T-helper 17 cell (primary cell): ENCODE measurements at places on chromosomes 2 and 18. TPM values are rescaled to one million over a fixed set of nuclear protein-coding genes. Genes with fewer than 3 reads are reported as not detected.
A peak's percentile ranks its signal among the peaks of the same experiment; 100 is the strongest.

DNA sequence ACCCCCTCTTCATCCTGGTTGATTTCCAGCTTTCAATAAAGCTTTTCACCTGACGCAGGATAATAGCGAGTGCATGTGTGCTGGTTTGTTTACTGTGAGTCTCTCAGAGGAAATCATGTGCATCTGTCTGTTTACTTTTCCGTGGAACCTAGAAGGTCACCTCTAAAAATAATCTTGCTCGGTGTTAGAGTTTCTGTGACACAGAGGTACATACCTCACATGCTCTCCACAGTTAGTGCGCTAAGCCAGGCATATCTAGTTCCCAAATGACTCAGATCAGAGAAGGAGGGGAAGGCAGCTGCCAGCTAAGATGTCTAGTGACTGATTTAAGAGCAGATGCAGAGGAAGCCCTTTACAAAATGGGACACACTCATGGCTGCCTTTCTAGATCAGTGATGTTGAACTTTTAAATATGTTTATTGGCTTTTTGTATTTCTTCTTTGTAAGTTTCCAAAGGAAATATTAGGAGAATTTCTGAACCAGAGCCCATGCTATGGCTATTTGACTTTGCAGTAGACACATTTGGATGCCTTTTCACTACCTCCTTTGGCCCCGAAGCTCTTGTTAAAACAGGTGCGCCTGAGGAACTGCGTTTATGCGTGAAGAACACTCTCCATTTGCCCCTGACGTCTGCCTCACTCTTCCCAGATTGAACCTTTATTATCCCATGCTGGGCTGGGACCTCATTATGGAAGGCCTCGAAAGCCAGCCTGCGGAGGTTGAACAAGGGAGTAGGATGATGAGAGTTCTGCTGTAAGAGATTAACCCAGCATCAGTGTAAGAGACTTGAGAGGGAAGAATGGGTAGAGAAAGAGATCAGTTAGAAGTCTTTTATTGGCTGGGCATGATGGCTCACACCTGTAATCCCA, 145.6 kb downstream of the FAM161A start:
- no peaks in the 10 kb centered on the region for H3K36me3 ChIP-seq
- no peaks in the 10 kb centered on the region for H3K27me3 ChIP-seq
- no peak for DNase-seq
- peaks cover 5% of the 10 kb centered on the region for H3K4me1 ChIP-seq
- H3K4me3 ChIP-seq = no peak overlapping the region
- no peak overlapping the region for H3K27ac ChIP-seq

GRCh38 chr2:28206762-28207161, 185.9 kb upstream of the FOSL2 start:
- no peaks in the 10 kb centered on the region for H3K27me3 ChIP-seq
- peaks cover 4% of the 10 kb centered on the region for H3K36me3 ChIP-seq
- H3K4me3 ChIP-seq = no peak overlapping the region
- no peak for DNase-seq

GRCh38 chr2:33135645-33136044, 188.9 kb downstream of the LTBP1 start:
- no peaks in the 10 kb centered on the region for H3K36me3 ChIP-seq
- H3K27ac ChIP-seq = no peak overlapping the region
- H3K27me3 ChIP-seq = peaks cover 38% of the 10 kb centered on the region

DNA sequence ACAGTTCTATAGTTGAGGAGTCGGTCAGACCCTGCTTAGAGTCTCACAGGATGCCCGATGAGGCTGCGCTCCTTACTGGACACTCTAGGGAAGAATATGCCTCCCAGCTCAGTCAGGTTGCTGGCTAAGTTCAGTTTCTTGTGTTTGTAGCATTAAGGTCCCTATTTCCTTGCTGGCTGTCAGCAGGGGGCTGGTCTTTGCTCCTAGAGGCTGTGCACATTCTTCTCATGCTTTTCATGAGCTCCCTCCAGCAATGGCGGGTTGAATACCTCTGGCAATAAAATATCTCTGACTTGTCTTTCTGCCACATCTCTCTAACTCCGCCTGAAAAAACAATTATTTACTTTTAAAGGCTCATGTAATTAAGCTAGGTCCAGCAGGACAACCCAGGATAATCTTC, 79.4 kb upstream of the DNAJC10 start:
- no peak overlapping the region for H3K27ac ChIP-seq
- H3K4me1 ChIP-seq = no peaks in the 10 kb centered on the region
- no peak overlapping the region for H3K4me3 ChIP-seq
- H3K36me3 ChIP-seq = no peaks in the 10 kb centered on the region
- H3K27me3 ChIP-seq = peaks cover 43% of the 10 kb centered on the region

GRCh38 chr2:64865831-64866345, 123.3 kb upstream of the SLC1A4 start:
- no peak overlapping the region for H3K4me3 ChIP-seq
- peaks cover 17% of the 10 kb centered on the region for H3K27me3 ChIP-seq
- H3K27ac ChIP-seq = no peak overlapping the region
- H3K36me3 ChIP-seq = no peaks in the 10 kb centered on the region
- no peak for DNase-seq
- peaks cover 3% of the 10 kb centered on the region for H3K4me1 ChIP-seq

DNA sequence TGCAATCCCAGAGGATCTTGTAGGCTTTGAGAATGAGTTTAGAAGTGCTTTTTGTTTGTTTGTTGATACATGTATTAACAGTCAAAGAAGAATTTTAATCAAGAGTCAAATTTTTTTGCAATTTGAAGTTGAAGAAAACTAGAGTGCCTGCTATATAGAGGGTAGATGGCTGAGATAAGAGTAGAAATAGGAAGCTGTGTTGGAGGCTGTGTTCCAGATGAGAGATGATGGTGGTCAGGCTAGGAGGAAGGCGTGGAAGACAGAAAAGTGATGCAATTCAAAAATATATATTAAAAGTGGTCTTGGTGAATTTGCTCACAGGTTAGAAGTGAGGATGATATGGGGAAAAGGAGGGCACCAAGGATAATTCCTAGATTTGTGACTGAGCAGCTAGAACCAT, 978.3 kb downstream of the BCL11A start:
- no peaks in the 10 kb centered on the region for H3K27me3 ChIP-seq
- H3K36me3 ChIP-seq = no peaks in the 10 kb centered on the region
- DNase-seq = no peak

- H3K36me3 ChIP-seq = peaks cover 3% of the 10 kb centered on the region
- peak overlapping the region; percentile 96 for H3K27ac ChIP-seq
- no peaks in the 10 kb centered on the region for H3K27me3 ChIP-seq
Measured at GRCh38 chr18:23969664-23970063, 44.9 kb upstream of the TTC39C start.

DNA sequence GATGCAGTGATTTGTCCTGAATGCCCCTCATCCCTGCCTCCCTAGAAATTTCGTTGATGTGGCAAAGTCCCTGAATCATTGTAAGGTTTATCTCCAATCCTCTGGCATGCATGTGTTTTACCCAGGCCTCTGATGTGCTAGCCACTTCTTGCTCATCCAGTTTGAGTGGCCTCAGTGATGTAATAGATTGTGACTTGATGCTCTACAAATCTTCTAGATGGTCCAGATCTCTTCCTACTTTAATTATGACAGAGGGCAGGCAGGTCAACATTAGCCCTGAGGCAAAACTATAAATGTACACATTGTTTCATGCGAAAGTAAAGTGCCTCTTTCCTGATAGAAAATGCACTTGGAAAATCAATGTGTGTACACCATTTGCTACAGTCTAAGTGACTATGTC, 54.5 kb downstream of the LONRF2 start:
- no peaks in the 10 kb centered on the region for H3K27me3 ChIP-seq
- no peak overlapping the region for H3K27ac ChIP-seq
- no peak for DNase-seq
- no peaks in the 10 kb centered on the region for H3K36me3 ChIP-seq
- H3K4me3 ChIP-seq = no peak overlapping the region

GRCh38 chr2:235330775-235331451, 162.9 kb upstream of the AGAP1 start:
- peaks cover 38% of the 10 kb centered on the region for H3K27me3 ChIP-seq
- no peaks in the 10 kb centered on the region for H3K4me1 ChIP-seq
- no peak for DNase-seq
- peaks cover 3% of the 10 kb centered on the region for H3K36me3 ChIP-seq
- no peak overlapping the region for H3K27ac ChIP-seq
- no peak overlapping the region for H3K4me3 ChIP-seq

DNA sequence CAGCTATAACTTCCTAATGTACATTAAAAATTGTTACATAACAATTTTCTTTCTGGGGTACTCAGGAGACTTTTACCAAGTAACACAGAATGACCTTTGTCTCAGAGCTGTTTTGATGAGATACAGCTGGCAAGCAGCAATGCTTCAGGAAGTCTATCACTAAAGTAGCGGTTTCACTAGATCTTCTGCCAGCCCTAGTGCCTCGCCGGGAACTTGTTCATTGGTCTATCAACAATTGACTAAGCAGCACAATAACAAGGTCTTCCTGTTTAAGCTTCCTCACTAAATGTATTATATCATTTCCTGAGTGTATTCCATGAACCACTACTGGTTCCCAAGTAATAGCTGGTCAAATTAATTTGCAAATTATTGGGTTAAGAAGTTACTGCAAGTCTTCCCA, 69.2 kb downstream of the TRIP12 start:
- no peak for DNase-seq
- H3K27ac ChIP-seq = peak overlapping the region; percentile 83
- peak overlapping the region; percentile 21 for H3K4me3 ChIP-seq
- peaks cover 41% of the 10 kb centered on the region for H3K4me1 ChIP-seq

DNA sequence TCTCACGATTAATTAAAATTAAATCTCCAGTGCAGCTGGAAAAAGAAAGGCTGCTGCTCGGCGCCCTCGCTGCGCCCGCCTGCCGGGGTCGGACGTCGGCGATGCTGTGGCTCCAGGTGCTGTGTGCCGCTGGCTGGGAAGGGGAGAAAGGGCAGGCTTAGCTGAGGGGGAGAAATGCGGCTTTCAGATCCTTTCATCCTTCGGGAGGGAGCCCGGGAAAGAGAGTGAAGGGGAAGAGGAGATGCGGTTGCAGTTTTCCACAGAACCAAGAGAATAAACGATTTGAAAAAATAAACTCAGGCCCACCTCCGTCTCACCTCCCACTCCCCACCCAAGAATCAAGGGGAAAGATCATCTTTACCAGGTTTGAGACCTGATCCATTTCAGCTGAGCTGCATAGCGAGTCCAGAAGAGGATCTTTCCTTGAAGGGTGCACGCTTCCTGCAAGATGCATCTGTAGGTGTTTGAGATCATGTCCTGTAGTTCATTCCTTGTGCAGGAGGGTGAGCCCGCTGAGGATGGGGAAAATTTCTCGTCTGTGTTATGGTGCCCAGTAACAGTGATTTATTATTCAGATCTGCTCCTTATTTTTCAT, 495 bp downstream of the TMEM169 start:
- peak overlapping the region; percentile 99 for H3K4me3 ChIP-seq
- no peak for DNase-seq
- no peaks in the 10 kb centered on the region for H3K27me3 ChIP-seq
- H3K27ac ChIP-seq = peak overlapping the region; percentile 98
- peaks cover 37% of the 10 kb centered on the region for H3K4me1 ChIP-seq

DNA sequence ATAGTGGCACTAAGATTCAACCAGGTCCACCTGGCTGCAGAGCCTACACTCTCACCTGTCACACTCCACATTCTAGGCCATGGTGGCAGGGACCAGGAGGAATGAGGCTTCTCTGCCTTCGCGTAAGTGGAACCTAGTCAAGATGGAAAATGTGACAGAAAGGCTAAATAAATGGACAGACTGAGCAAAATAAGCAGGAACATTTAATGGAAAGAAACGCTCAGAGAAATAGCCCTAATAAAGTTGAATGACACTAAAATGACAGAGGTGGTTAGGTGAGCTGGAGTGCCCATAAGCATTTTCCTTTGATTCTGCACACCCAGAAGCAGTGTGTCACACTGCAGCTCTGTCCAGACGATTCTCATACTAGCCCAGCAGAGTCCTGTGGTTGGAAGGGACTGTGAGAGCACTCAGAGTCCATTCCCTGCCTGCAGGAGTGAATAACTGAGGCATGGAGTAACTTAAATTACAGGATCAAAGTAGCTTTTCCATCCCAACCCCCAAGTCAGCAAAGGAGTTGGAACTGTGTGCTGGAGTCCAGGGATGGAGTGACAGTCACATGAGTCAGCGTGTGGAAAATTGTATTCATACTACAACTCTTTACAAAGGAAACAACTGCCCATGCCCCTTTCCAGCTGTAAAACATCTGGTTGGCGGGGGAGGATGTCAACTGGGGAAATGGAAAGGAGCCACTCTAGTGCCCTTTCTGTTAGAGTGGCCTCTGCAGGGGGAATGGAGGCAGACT, 105.4 kb upstream of the LGALSL start:
- no peaks in the 10 kb centered on the region for H3K4me1 ChIP-seq
- H3K27me3 ChIP-seq = peaks cover 26% of the 10 kb centered on the region
- DNase-seq = no peak
- H3K27ac ChIP-seq = no peak overlapping the region

GRCh38 chr2:156242874-156243273, 89.6 kb downstream of the NR4A2 start:
- H3K27ac ChIP-seq = no peak overlapping the region
- H3K27me3 ChIP-seq = peaks cover 14% of the 10 kb centered on the region
- H3K4me1 ChIP-seq = no peaks in the 10 kb centered on the region
- no peak for DNase-seq
- H3K36me3 ChIP-seq = no peaks in the 10 kb centered on the region
- H3K4me3 ChIP-seq = no peak overlapping the region

DNA sequence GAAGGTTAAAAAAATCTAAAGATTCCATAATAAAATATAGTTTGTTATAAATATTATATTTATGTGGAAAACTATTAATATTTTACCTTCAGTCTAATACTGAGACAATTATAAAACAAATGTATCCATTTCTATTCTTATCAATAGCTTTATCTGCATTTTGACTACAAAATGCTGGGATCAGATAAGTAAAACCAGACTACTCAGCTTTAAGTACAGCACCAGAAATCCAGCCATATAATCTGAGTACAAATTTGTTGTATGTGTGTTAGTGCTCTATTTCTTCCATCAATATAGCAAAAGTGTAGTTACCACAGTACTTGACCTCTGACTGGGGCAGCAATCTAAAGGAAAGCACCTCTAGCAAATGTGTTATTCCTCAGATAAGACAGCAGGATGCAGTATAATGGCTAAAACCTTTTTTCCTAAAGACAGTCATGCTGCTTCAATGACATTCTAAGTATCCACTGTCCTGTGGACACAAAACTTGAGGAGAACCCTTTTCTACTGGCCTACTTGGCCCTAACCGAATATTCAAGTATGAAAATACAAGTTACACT, 68.1 kb downstream of the OLA1 start:
- no peaks in the 10 kb centered on the region for H3K27me3 ChIP-seq
- no peak overlapping the region for H3K4me3 ChIP-seq
- peaks cover 2% of the 10 kb centered on the region for H3K36me3 ChIP-seq
- peak overlapping the region; percentile 29 for H3K27ac ChIP-seq
- peaks cover 8% of the 10 kb centered on the region for H3K4me1 ChIP-seq

GRCh38 chr2:11832531-11832930, 86.1 kb downstream of the LPIN1 start:
- DNase-seq = no peak
- peaks cover under 1% of the 10 kb centered on the region for H3K27me3 ChIP-seq
- H3K27ac ChIP-seq = no peak overlapping the region
- peaks cover 2% of the 10 kb centered on the region for H3K36me3 ChIP-seq
- H3K4me1 ChIP-seq = peaks cover 23% of the 10 kb centered on the region

Gene SP140L
- total RNA-seq = 64.7 TPM

Gene ACOXL
- total RNA-seq = not detected

Gene CERKL
- total RNA-seq = not detected

Gene MORN2
- total RNA-seq = 1.4 TPM

Gene RFTN2
- 0.05 TPM for total RNA-seq

Gene CD8A
- total RNA-seq = not detected
